Adrenal gland (tissue), 19 donors: ENCODE measurements at places on chromosomes 4 and X. TPM values are rescaled to one million over a fixed set of nuclear protein-coding genes. Genes with fewer than 3 reads are reported as not detected.
A peak's percentile ranks its signal among the peaks of the same experiment; 100 is the strongest.

GRCh38 chr4:20043991-20044390 lies 207.7 kb upstream of the SLIT2 start:
- no peak for DNase-seq
- no peak overlapping the region for H3K4me3 ChIP-seq
- H3K27me3 ChIP-seq = no peaks in the 10 kb centered on the region
- H3K36me3 ChIP-seq = no peaks in the 10 kb centered on the region
- H3K4me1 ChIP-seq = no peaks in the 10 kb centered on the region

Gene ADGRA3
- polyA plus RNA-seq = 18.4 TPM

Gene DIPK2B
- 13.7 TPM for polyA plus RNA-seq

- H3K27me3 ChIP-seq = no peaks in the 10 kb centered on the region
- no peaks in the 10 kb centered on the region for H3K36me3 ChIP-seq
- H3K4me3 ChIP-seq = no peak overlapping the region
- DNase-seq = no peak
- no peak overlapping the region for H3K27ac ChIP-seq
- no peaks in the 10 kb centered on the region for H3K4me1 ChIP-seq
Measured at GRCh38 chr4:165621983-165622382, 243.2 kb downstream of the CPE start.

DNA sequence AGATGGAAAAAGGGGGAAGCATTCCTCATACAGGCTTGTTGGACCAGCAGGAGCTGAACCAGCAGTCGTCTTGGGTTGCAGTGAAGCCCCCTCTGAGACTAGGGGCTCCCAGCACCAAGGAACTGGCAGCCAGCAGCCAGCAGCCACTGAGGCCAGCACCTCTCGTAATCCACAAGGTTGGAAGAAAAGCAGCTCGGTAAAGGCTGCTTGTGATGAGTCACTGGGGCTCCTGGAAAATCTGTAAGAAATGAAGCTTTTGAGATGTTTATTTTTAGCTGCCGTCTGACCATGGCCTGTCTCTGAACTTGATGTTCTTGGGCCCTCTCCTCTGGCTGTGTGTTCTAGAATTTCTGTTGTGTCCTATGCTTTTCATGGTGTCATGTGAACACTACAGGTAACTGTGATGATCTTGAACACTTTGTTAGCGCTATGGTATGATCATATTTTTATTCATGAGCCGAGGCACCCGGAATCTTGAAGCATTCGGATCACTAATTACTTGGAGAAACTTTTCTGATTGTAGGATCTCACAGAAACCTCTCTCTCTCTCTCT lies 18.6 kb downstream of the CLCN4 start:
- peak overlapping the region; percentile 27 for H3K27ac ChIP-seq
- DNase-seq = peak; percentile 59
- peaks cover 5% of the 10 kb centered on the region for H3K27me3 ChIP-seq
- no peaks in the 10 kb centered on the region for H3K36me3 ChIP-seq
- no peak overlapping the region for H3K4me3 ChIP-seq

DNA sequence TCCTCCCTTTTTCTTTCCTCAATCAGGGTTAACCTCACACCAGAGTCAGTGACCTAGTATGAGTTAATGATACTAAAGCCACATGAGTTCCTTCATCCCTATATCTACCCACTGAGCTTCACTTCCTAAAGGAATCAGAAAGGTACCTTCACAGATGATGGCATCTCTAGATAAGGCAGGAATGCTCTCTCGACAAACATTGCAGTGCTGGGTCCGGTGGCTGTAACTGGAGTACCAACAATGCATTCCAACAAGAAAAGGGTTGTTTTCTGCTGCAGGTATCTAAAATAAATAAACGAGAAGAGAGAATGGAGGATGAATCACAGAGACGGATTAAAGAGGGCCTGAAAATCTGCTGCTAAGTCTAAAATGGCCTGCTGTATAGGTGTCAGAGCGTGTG lies 66.7 kb downstream of the DGKK start:
- H3K27me3 ChIP-seq = peaks cover 12% of the 10 kb centered on the region
- H3K27ac ChIP-seq = no peak overlapping the region
- H3K4me1 ChIP-seq = no peaks in the 10 kb centered on the region

- H3K4me3 ChIP-seq = no peak overlapping the region
- DNase-seq = no peak
- no peaks in the 10 kb centered on the region for H3K36me3 ChIP-seq
Measured at GRCh38 chr4:68218044-68218443, 27.4 kb downstream of the TMPRSS11B start.
